ENCODE measurements at places on chromosomes 7 and 10.

- no peak for DNase-seq
Measured at GRCh38 chr10:126126866-126127265, 230.5 kb downstream of the FANK1 start.

- no peak for DNase-seq
Measured at GRCh38 chr7:77395626-77396025, 20.5 kb downstream of the GSAP start.

GRCh38 chr7:137791930-137792329, 54.8 kb downstream of the DGKI start:
- no peak for DNase-seq

GRCh38 chr7:96349572-96349971, 27.7 kb upstream of the SLC25A13 start:
- no peak for DNase-seq

GRCh38 chr7:25282194-25282593, 53.9 kb upstream of the NPVF start:
- no peak for DNase-seq
